ENCODE measurements at places on chromosomes 7 and 10.

DNA sequence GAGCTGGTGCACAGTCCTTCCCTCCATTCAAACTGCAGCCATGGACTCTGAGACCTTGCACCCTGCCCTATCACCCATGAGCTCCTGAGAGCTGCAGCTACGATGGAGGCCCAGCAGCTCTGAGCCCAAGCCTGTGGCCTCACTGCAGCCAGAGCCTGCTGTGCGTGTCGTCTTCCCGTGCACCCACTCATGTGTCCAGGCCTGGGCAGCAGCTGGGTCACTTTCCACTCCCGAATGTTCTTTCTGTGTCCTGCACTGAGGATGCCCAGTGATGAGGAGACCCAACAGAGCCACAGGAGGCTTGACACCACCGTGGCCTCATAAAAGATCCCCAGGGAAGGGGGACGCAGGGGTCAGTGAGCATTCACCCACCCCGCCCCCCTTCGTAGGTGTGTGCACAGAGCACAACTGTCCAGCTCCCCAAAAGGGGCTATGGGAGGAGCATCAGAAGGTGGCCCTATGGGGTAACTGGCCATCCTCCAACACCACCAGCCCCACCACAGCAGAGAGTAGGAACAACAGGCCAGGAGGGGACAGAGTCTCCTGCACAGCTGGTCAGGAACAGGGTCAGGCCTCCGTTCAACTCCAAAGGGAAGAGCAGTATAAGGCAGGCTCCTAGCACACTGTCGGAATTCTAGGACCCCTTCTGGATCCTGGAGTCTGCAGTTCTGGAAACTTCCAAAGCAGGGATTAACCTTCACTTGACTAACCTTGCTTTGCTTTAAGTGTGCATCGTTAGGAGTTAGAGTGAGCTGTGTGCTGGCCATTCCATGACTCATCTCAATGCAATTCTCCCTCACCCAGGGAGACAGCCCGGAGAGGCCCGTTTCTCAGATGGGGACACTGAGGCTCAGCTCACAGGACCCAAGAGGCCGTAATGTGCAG is 52.6 kb downstream of the RASGEF1A start:
- no peaks in the 10 kb centered on the region for H3K36me3 ChIP-seq
- no peaks in the 10 kb centered on the region for H3K4me1 ChIP-seq
- H3K27ac ChIP-seq: no peak overlapping the region
- H3K4me3 ChIP-seq: no peak overlapping the region
- no peak for DNase-seq

- no peaks in the 10 kb centered on the region for H3K36me3 ChIP-seq
- no peak overlapping the region for H3K27ac ChIP-seq
- H3K4me1 ChIP-seq: no peaks in the 10 kb centered on the region
- no peak for DNase-seq
- H3K27me3 ChIP-seq: no peaks in the 10 kb centered on the region
- H3K4me3 ChIP-seq: no peak overlapping the region
Measured at GRCh38 chr7:75808106-75808505, 5.5 kb downstream of the CCL24 start.

DNA sequence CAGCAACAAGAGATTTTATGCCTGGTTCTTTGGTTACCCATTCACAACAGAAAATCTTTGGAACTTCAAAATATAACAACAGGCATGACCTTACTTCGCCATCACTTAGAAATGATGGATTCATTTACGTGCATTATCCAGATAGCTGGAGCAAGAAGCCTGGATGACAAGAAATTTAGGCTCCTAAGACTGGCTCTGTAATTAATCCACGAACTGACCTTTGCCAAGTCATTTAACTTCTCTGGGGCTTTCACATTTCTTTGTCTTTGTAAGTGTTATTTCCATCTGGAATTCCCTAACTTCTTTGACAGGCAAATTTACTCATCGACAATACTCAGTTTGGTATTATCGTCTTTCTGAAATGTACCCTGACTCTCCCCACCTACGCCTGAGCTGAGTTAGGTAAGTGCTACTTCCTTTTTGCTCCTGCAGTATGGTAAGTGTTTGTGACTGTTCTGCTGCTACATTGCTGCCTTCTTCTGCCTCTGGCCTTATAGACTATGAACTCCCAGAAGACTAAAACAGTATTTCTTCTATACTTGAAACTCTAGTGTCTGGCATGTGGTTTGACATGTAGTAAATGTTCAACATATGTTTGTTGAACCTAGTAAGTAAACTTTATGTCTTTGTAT is 5.5 kb upstream of the MDFIC start:
- no peaks in the 10 kb centered on the region for H3K36me3 ChIP-seq
- no peaks in the 10 kb centered on the region for H3K27me3 ChIP-seq
- no peak for DNase-seq
- no peaks in the 10 kb centered on the region for H3K4me1 ChIP-seq

DNA sequence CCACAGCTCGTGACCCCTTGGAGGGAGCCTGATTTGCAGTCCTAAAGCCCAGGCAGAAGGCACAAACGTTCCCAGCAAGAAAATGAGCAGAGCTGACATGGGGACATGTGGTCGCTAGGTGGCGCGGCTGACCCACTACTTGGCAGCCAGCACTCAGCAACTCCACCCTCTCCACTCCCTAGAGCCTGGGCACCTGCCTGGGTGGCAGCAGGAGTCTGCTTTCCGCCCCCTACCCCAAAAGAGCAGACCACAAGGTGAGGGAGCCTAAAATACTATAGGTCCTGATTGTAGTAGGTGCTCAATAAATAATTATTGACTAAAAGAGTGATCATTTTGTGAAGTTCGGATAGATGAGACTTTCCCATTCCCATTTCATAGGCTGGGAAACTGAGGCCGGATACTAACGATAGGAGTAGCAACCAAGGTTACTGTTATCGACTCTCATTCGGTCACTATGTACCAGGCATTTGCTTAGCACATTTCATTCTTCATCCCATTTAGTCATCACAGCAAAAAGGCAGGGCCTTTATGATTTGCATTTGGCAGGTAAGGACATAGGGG is 57.4 kb downstream of the NEUROG3 start:
- no peaks in the 10 kb centered on the region for H3K4me1 ChIP-seq
- H3K36me3 ChIP-seq: no peaks in the 10 kb centered on the region
- no peaks in the 10 kb centered on the region for H3K27me3 ChIP-seq
- peak; percentile 81 for DNase-seq
- H3K27ac ChIP-seq: no peak overlapping the region
- no peak overlapping the region for H3K4me3 ChIP-seq

DNA sequence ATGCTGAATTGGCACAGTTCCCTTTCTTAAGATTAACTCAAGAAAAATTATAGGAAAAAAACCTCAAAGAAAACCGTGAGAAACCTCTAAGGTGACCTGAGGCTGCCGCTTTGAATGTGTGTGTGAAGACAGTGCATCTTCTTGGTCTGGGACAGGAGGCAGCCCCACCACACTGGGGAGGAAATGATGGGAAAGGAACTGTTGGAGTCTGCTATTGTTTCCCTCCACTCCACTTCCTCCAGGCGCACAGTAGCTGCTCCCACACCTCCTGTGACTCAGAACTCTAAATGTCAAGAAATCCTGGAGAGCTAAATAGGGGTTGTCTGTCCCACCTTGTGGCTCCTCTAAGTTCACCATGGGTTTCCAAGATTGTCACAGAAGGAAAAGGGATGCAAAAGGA is 179.4 kb downstream of the PDE1C start:
- DNase-seq: no peak
- no peaks in the 10 kb centered on the region for H3K4me1 ChIP-seq
- H3K36me3 ChIP-seq: no peaks in the 10 kb centered on the region

- no peak for DNase-seq
- no peak within 1 kb of the TSS for H3K27ac ChIP-seq
- no peak within 1 kb of the TSS for H3K4me3 ChIP-seq
- no peaks in the 10 kb centered on the region for H3K36me3 ChIP-seq
Measured at GRCh38 chr7:76424413-76425111, at the start of gene ZP3. Gene ZP3, plus strand, starts transcription at chr7:76424950. Its CDS starts 15 bp downstream, at chr7:76424965.

DNA sequence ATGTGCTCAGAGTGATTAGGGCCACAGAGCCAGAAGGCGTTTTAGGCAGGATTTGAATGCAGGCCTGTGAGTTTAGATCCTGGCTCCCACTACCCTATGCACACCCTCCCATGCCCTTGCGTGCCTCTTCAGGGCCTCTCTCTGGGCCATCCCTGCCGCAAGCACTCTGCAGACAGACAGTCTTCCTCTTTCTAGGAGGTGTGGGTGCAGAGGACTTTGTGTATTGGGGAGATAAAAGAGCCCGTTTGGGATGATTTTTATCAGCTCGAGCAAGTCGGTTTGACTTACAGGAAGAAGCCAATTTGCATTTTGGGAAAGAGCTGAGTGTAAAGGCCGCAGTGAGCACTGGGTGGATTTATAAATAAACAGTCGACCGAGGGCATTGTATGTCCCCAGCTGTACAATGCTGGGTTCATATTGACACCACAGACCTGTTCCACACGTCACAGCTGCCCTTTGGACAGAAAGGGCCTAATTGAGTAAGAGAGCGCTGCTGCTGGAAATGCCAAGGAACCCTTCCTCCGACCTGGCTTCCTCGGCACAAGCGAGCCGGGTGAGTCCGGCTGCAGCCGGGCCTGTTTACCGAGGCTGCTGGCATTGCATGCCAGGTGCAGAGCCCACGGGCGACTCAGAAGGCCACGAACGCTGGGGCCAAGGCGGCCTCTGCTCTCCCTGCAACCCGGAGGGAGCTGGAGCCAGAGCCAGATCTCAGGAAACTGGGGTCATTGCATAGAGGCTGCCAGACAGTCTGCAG is 25.1 kb downstream of the ZMIZ1 start:
- DNase-seq: peak; percentile 92
- H3K27ac ChIP-seq: peak overlapping the region; percentile 87
- peaks cover 62% of the 10 kb centered on the region for H3K4me1 ChIP-seq

DNA sequence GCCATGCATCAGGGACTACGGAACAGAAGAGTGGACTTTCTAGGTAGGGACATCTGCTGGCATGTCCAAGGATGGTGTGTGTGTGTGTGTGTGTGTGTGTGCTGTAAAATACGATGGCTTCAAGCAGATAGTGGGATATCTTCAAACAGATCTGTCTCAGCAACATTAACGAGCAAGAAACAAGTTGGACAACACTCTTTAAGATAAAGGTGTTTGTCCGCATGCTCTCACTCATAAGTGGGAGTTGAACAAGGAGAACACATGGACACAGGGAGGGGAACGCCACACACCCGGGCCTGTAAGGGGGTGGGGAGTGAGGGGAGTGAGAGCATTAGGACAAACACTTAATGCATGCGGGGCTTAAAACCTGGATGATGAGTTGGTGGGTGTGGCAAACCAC is 89.8 kb upstream of the AKR1E2 start:
- no peaks in the 10 kb centered on the region for H3K27me3 ChIP-seq
- H3K4me3 ChIP-seq: no peak overlapping the region
- H3K27ac ChIP-seq: no peak overlapping the region
- no peaks in the 10 kb centered on the region for H3K4me1 ChIP-seq
- DNase-seq: no peak
- no peaks in the 10 kb centered on the region for H3K36me3 ChIP-seq

DNA sequence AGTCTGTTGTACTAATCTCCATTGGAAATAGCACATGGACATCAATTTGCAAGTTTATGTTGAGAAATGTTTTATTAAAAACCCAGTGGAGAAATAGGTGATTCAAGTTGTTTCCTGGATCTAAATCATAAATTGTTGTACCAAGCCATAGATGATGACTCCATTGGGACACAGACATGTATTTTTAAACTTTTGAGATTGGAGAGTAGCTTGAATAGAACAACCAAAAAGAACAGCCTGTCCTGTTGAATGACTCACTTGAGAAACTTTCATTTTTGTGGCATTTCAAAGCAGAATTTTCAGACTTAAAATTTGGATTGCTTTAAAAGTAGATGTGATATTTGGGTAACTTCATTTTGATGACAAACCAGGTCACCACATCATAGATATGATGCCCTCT is 197.5 kb downstream of the GPAM start:
- H3K36me3 ChIP-seq: no peaks in the 10 kb centered on the region
- DNase-seq: no peak
- H3K27ac ChIP-seq: no peak overlapping the region
- no peak overlapping the region for H3K4me3 ChIP-seq
- no peaks in the 10 kb centered on the region for H3K27me3 ChIP-seq
- H3K4me1 ChIP-seq: no peaks in the 10 kb centered on the region

DNA sequence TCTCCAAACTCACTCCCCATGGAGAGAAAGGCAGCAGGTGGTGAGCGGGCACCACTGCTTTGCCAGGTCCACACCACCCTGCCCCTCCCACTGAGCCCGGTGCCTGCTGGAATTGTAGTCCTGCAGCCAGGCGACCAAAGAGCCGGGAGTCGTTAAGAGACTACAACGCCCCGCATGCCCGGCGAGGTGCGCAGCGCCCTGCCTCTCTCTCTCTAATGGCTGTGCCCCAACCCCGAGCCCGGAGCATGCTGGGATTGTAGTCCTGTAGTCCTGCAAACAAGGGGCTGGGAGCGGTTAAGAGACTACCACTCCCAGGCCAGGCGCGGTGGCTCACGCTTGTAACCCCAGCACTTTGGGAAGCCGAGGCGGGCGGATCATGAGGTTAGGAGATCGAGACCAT is 8.1 kb upstream of the ZNF727 start:
- no peak overlapping the region for H3K27ac ChIP-seq
- no peaks in the 10 kb centered on the region for H3K4me1 ChIP-seq
- DNase-seq: no peak
- H3K27me3 ChIP-seq: no peaks in the 10 kb centered on the region

- DNase-seq: no peak
- H3K27me3 ChIP-seq: no peaks in the 10 kb centered on the region
- no peaks in the 10 kb centered on the region for H3K4me1 ChIP-seq
- peaks cover 10% of the 10 kb centered on the region for H3K36me3 ChIP-seq
Measured at GRCh38 chr7:104196161-104196560, 11.7 kb downstream of the ORC5 start.

GRCh38 chr10:43958964-43959363 is 310.3 kb upstream of the ZNF32 start:
- DNase-seq: no peak
- peaks cover 8% of the 10 kb centered on the region for H3K4me1 ChIP-seq
- H3K36me3 ChIP-seq: no peaks in the 10 kb centered on the region
- H3K4me3 ChIP-seq: no peak overlapping the region
- H3K27me3 ChIP-seq: no peaks in the 10 kb centered on the region
- no peak overlapping the region for H3K27ac ChIP-seq

DNA sequence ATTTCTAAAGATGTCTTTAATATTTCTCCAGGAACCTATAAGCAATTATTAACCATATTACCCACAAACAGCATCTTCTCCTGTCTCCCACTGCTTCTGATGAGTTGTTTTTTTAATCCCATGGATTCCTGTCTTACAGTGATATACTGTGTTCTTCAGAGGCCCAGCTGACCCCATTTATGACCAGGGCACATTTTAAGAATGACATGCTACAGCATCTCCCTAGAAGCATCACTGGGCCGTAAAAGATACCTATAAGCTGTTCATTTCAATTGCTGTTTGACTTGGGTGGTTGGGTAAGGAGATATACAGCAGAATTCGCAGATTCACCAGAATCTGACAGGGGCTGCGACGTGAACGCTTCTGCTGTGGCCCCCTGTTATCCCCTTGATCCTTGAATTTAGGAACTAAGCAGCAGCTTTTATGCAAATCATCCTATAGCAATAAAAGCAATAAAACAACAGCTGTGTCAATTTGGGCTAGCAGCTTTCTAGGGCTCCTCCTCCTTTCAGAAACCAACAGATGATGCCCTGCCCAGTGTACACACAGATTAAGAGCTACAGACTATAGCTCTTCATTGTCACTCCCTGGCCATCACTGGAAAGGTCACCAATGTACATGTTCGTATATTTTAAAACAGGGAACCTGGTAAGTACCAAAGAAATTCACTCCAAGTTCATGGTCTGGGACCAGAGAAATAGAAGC is 86.8 kb downstream of the CPEB3 start:
- no peak overlapping the region for H3K4me3 ChIP-seq
- H3K4me1 ChIP-seq: no peaks in the 10 kb centered on the region
- no peaks in the 10 kb centered on the region for H3K27me3 ChIP-seq
- no peak for DNase-seq
- no peak overlapping the region for H3K27ac ChIP-seq

Data from kidney (tissue), 22 donors.